ENCODE measurements at places on chromosomes 2 and 18.

DNA sequence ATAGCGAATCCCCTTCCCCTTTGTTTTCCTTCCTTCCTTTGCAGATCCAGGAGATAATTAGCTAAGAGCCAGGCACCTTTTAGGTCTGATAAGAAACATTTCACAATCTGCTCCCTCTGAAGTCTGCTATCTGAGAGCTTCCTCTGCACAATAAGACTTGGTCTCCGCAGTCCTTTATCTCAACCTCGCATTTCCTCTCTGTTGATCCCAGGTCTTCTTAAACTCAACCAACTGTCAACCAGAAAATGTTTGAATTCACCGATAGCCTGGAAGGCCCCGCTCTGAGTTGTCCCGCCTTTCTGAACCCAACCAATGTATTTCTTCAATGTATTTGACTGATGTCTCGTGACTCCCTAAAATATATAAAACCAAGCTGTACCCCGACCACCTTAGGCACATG is 78.4 kb upstream of the CTDP1 start:
- DNase-seq = no peak

DNA sequence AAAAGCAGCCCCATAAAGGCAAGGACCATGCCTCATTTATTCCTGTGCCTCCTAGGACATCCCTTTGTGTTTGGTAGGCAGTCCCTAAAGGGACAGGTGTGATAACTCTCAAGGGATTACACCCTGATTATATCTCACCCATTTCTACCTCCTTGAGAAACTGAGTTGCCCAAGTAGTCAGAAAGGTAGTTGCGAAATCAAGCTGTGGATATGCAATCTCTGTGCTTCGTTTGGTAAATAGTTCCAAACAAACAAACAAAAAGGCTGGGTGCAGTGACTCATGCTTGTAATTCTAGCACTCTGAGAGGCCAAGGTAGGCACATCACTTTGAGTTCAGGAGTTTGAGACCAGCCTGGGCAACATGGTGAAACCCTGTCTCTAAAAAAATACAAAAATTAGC is 100.2 kb upstream of the ARL5A start:
- no peak for DNase-seq

DNA sequence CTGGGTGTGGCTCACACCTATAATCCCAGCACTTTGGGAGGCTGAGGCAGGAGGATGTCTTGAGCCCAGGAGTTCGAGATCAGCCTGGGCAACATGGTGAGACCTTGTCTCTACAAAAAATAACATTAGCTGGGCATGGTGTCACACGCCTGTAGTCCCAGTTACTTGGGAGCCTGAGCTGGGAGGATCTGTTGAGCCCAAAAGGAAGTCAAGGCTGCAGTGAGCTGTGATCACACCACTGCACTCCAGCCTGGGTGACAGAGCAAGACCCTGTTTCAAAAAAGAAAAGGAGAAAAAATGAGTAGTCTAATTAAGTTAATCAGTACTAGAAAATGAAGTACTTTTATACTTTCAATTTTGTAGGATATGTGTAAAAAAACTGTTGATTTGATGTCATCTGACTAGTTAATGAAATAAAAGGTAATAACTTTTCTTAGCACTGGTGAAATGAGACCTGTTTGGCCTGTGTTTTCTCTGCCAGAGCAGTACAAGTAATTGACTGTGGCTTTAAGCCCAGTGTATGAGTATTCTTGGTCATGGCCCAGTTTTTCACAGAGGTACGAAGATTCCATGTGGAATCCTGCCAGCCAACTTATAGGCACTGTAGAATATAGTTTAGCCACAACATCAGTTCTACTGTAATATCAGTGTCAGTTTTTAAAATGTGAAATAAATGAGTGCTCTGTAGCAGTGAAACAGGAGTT is 35.8 kb downstream of the MFSD6 start:
- DNase-seq = peak; percentile 43

DNA sequence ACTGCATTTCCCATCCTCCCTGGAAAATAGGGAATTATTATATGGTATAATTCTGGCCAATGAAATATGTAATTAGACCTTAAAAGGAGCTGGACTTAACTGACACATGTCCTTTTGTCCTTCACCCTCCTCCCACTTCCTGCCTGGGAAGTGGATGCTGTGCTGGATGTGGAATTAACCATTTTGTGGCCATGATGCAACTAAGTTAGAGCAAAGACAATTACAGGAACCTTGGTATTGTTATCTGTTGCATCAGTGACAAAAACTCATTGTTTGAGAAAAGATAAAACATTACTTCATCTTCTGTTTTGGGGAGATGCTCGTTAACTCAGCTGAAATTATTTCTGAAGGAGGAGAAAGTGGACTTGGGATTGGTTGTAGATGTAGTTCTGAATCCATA is 227.7 kb upstream of the BOD1L2 start:
- DNase-seq = no peak

- peak; percentile 68 for DNase-seq
These were observed 118.8 kb upstream of the RBMS1 start for GRCh38 chr2:160612266-160612856.

GRCh38 chr2:102356381-102356712 is 751 bp downstream of the IL18R1 start:
- no peak for DNase-seq

- peak; percentile 7 for DNase-seq
These were observed 31.7 kb upstream of the KCTD1 start for GRCh38 chr18:26579941-26580618.

- no peak for DNase-seq
These were observed 8.4 kb upstream of the CTLA4 start for GRCh38 chr2:203859030-203859789.

DNA sequence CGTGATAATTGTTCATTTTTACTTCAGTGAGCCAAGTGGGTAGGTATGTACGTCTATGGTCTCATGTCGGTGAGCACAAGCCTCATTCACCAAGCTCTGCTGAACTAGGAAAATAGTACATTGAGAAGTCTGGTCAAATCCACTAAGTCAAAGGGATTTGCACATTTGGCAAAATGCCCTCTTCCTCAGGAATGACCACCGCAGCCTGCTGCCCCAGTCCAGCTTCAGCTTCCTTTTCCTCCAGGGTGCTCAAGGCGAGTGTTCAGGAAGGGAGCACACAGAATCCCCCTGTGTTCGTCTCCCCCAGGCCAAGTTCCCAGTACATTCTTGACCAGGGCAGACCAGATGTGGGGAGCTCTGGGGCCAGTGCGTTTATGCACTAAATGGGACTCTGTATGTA is 23.0 kb downstream of the TCF7L1 start:
- DNase-seq = peak; percentile 79

DNA sequence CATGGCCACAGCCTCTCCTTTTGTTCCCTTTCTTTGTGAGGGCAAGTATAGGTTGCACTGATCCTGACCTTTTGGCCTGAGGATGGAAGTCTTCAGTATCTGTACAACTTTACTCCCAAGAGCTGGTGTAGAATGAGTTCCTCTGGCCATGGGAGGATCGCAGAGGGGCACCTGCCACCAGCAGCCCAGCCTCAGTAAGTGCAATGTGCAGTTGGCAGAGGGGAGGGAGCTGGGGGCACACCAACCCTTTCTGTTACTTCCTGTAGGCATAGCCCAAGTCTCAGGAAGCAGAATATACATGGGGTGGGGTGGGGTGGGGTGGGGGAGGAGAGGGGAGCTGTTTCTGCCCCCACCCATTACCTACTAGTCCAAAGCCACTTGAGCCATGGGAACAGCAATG is 65.1 kb upstream of the AQP4 start:
- no peak for DNase-seq

GRCh38 chr18:67216846-67217245 is 299.7 kb downstream of the DSEL start:
- DNase-seq = peak; percentile 11

GRCh38 chr2:176285321-176285720 is 16.1 kb downstream of the MTX2 start:
- peak; percentile 6 for DNase-seq

DNA sequence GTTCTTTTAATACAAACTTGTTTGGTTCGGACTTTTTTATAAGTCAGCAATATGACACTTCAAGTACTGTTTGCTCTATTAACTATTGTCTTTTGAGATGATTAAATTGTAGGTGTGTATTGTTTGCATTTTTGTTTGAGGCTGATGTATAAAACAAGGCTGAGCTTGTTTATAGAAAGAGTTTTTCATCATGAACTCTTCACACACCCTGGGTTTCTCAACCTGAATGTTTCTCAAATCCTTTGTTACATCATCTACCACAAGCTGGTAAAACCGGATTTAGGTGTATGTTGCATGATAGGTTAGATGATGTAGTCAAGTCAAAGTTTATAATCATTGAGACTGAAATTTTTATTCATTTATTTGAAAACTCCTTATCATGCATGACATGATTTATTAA is 335.2 kb upstream of the LRATD1 start:
- DNase-seq = no peak

DNA sequence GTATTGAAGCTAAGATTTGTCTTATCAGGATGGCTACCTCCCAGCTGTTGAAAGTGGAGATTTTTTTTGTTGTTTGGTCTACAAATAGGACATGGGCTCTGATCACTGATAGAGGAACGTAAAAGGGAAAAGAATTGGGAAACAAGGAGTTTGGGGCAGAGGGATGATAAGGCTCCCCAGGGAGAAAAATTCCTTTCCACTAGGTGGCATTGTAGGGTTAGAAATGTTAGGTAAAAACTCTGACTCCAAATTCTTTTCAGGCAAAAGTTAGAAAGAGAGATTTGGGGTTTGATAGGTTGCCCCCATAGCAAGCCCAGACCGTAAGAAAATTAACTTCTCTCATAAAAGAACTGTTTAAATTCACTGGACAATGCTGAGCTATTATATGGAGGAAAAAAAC is 19.8 kb downstream of the CMPK2 start:
- DNase-seq = no peak

- no peak for DNase-seq
These were observed 132.2 kb downstream of the TDRD15 start for GRCh38 chr2:21256006-21256405.

DNA sequence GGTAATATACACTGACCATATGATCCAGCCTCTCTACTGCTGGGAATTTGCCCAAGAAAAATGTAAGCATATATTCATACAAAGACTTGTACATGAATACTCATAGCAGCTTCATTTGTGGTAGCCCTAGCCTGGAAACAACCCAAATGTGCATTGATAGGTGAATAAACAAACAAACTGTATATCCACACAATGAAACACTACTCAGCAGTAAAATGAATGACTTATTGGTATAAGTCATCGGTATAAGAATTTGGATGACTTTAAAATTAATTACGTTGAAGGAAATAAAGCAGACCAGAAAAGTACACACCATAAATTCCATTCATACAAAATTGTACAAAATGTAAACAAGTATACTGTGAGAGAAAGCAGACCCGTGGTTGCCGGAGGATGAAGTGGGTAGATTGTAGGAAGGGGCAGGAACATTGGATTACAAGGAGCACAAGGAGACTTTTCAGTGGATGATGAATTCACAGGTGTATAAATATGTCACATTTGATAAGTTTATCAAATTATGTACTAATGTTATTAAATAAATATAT is 376.7 kb downstream of the TDRD15 start:
- no peak for DNase-seq

DNA sequence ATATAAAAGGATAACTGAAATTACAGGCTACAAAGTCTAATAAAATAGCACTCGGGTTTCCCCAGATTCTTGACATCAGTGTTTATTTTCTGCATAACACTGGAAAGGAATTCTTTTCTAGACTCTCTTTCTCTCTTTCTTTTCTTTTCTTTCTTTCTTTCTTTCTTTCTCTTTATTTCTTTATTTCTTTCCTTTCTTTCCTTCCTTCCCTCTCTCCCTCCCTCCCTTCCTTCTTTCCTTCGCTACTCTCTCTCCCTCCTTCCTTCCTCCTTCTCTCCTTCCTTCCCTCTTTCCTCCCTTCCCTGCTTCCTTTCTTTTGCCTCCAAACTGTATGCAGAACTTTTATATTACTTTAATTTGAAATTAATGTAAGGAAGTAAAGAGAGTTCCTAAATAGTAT is 64.5 kb upstream of the GPR45 start:
- no peak for DNase-seq

GRCh38 chr2:135182190-135182589 is 130.1 kb downstream of the RAB3GAP1 start:
- DNase-seq = no peak

DNA sequence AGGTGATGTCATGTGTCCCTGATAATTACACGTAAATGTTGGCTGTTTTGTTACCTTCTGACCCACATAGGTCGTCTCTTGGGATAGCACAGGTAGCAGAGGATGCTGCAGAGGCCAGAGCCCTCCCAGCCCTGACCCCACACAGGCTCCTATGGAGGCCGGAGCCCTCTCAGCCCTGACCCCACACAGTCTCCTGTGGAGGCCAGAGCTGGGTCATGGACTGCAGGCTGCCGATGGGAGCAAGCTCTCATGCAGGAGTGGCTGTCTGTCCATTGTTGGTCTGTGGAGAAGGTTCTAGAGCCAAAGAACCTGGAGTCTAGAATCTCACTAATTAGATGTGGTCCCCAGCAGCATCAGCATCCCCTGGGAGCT is 155.5 kb downstream of the LDLRAD4 start:
- DNase-seq = no peak

- DNase-seq = no peak
These were observed 208.8 kb upstream of the CRIM1 start for GRCh38 chr2:36146765-36147164.

DNA sequence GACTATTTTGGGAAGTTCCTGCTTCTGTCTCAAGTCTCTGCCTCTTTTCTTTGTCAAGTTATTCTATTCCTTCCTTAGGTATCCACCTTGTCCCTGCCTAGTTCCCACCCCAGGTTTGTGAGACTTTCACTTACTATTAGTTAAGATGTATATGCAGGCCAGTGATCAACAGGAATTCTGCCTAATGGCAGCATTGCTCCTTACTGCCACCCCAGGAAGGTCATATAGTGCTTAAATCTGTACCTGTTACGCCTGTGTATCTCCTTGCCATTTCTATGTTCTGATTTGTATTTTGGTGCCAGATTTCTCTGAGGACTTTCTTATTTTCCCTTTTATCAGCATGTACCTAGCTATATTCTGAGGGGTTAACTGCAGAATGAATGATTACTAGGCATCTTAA is 746.0 kb upstream of the TMEFF2 start:
- DNase-seq = no peak

DNA sequence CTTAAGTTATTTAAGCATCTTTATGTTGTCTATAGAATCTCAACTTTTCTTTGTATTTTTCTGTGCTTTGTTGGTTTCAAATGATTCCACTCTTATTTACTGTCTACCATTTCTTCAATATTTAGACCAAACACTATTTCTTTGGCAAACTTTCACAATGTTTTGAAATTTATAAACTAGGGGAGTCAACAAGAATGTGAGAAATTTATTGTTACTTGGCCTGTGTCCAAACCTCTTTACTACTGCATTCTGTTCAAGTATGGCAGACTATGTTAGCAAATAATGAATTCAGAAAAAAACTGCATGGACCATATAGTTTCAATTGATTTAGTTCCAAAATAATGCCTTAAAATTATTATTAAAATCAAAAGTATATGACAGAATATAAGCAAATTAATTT is 470.2 kb downstream of the FBXO15 start:
- DNase-seq = no peak

GRCh38 chr2:170218456-170218855 is 40.5 kb downstream of the MYO3B start:
- no peak for DNase-seq

GRCh38 chr2:64820901-64821300 is 167.2 kb upstream of the SERTAD2 start:
- DNase-seq = no peak

Data from astrocyte (in vitro differentiated cells and primary cell).